ENCODE measurements at places on chromosomes 5 and 9.

- no peak for DNase-seq
Measured at GRCh38 chr5:57939771-57940170, 457.2 kb upstream of the ACTBL2 start.

- DNase-seq: no peak
Measured at GRCh38 chr5:91030521-91031401, 352.4 kb downstream of the ARRDC3 start.

- no peak for DNase-seq
Measured at GRCh38 chr5:1172007-1172581, 29.3 kb upstream of the SLC6A19 start.

DNA sequence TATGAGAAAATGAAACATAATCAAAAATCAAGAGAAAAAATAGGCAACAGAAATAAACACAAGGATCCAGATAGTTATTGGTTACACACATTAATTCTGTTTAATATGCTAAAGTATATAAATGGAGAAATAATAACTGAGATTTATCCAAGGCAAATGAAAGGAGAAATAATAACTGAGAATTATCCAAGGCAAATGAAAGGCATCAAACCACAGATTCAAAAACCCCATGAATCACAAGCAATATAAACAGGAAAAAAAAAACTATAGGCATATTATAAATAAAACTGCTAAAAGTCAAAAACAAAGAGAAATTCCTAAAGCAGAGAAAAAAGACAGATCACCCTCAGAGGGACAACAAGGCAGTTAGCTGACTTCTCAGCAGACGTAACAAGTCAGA lies 10.9 kb downstream of the DUSP1 start:
- DNase-seq: no peak

DNA sequence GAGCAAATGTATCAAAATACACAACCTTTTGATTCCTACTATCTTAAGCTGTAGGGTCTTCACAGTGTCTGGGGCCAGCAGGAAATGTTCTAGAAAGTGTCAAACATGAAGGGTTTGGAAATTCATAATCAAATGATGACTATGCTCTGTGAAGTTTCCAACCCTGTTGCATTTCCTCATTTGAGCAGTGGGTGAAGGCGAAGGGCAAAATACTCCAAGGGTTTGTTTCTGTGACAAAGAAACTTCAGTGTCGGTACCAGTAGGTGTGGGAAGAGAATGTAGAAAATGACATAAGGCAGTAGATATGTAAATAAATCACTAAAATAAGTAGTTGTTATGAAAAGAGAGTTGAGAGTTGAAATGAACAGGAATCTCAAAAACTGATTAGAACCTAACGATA lies 576 bp downstream of the ALDOB start:
- DNase-seq: no peak

DNA sequence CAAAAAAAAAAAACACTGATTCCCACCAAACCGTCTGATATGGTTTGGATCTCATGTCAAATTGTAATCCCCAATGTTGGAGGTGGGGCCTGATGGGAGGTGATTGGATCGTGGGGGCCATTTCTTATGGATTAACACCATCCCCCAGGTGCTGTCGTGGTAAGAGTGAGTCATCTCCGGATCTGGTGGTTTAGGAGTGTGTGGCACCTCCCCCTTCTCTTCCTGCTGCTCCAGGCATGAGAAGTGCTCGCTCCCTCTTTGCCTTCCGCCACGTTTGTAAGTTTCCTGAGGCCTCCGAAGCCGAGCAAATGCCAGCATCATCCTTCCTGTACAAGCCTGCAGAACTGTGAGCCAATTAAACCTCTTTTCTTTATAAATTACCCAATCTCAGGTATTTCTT lies 45.2 kb downstream of the HSD17B3 start:
- peak; percentile 55 for DNase-seq

DNA sequence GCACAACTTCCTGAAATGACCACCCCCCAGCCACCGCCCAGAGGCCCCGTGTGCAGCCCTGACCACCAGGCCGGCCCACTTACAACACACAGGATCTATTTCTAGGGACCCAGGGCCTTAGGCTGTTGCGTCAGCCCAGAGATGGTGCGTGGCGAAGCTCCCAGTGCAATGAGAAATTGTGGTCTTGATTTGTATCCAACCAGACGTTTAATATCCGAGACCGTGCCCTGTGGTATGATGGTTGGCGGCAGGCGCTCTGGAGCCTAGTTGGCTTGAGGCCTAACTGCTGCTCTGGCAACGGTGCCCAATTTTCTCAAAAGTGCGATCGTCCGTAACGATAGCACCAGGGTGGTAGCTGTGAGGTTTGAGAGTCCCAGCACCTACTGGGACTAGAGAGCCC lies 32.6 kb upstream of the SLC6A19 start:
- DNase-seq: no peak

GRCh38 chr9:130328349-130328801 lies 62.8 kb downstream of the HMCN2 start:
- DNase-seq: no peak

DNA sequence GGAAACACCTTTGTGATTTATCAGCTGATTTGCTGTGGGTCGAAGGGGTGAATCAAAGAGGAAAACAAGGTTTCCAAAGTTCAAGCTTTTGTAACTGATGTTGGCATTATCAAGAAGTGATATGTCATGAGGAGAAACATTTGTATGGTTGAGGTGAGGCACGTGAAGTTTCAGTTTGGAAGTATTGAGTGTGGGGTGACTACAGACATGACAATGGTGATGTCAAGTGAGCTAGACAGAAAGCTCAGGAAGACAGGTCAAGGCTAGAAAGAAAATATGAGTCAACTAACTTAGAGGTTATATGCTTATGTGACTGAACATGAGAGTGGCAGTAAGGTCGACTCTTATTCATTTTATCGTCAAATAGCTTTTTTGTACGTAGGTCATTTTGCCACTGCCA lies 99.1 kb downstream of the RAB3C start:
- DNase-seq: no peak

GRCh38 chr5:159645179-159645846 lies 271.0 kb upstream of the ADRA1B start:
- DNase-seq: no peak

GRCh38 chr5:103744159-103744558 lies 181.6 kb upstream of the NUDT12 start:
- no peak for DNase-seq

DNA sequence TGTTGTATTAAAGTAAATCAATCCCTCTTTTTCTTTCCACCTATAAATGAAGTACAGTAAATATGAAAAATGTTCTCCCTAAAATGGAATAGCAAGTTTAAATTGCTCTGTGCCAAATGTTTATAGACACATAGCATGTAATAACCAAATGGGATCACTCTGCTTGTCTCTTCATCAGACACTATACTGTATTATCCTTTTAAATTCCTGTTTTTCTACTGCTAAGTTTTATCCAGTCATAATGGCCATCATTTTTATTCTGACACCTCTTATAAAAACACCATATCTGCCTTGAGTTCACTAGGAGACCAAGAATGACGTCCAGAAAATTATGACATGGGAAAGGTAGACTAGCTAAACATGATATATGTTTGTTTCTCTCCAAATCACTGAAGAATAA lies 252.8 kb downstream of the CAAP1 start:
- DNase-seq: no peak

Measured in iPS DF 6.9 (cell line).